ENCODE measurements at places on chromosomes 7 and 10.

DNA sequence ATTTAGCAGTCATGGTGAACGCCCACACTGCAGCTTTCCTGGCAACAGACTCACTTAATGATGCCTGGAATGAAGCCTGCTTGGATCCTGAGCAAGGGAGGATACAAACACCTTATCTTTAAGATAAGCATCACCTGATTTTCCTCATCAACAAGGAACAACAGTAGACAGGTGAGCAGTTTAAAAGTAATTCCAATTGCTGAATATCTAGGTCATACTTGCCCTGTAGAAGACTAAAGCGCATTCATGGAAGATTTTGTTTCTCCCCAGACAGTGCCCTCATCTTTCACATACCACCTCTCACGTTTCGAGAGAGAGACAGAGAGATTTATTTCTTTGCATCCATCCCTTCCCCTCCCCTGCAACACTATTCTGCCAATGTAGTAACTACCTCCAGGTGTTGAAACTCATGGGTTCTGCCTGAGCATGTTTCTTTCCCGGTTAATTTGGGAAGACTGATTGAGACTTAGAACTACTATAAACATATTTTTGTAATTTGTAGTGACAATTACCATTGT is 660.7 kb downstream of the PARD3 start:
- no peak for DNase-seq

- no peak for DNase-seq
Measured at GRCh38 chr10:101905251-101905650, 61.7 kb upstream of the KCNIP2 start.

GRCh38 chr7:111173990-111174389 is 83.1 kb downstream of the LRRN3 start:
- no peak for DNase-seq

GRCh38 chr7:143245123-143245522 is 18.1 kb upstream of the GSTK1 start:
- DNase-seq = no peak

DNA sequence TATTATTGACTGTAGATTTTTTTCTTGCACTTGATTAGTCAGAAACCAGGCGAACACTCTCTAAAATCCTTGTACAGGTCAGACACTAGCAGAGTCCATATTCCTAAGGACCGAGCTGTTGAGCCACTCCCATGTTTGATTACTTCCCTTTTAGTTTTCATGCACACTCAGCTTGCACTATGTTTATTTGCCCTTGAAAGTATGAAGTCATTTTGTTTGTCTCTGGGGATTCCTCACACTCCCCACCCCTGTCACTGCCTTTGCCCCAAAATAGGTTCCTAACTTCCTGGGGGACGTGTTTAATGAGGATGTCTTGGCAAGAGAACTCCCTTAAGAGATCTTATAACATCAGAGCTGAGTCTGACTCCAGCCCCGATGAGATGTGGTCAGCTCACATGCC is 182.1 kb downstream of the EVX1 start:
- DNase-seq = no peak

DNA sequence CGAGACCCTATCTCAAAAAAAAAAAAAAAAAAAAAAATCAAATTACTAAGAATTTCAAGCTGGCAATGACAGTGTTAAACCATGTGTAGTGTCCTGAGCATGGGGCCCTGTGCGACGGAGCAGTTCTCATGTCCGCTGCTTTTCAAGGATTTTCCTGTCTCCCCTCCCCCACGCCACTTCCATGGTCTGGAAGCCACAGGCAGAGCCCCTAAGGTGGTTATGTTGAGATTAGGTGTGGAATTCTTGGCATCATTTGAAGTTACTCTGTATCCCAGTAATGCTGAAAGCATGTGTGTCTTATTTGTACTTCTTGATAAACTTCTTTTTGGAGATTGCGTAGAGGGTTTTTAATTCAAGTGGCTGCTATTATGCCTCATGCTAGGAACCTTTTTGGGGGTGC is 65.2 kb downstream of the PFKFB3 start:
- no peak for DNase-seq

DNA sequence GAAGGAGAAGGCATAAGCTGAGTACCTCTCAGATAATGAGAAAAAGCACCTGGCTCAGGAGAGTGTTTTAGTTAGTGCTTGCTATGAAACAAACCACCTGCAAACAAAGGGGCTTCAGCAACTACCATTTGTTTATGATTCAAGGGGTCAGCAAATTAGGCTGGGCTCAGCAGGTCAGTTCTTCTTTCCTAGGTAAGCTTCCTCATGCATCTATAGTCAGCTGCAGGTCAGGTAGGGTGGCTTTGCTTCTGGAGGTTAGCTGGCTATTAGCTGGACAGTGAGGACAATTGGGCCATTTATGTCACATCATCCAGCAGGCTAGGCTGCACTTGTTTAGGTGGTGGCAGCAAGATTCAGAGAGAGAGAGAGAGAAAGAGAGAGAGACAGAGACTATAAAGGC is 185.5 kb downstream of the EMX2 start:
- no peak for DNase-seq

Data from skeletal muscle cell (primary cell).